ENCODE measurements at places on chromosomes 6 and 20. TPM values are rescaled to one million over a fixed set of nuclear protein-coding genes. Genes with fewer than 3 reads are reported as not detected.

DNA sequence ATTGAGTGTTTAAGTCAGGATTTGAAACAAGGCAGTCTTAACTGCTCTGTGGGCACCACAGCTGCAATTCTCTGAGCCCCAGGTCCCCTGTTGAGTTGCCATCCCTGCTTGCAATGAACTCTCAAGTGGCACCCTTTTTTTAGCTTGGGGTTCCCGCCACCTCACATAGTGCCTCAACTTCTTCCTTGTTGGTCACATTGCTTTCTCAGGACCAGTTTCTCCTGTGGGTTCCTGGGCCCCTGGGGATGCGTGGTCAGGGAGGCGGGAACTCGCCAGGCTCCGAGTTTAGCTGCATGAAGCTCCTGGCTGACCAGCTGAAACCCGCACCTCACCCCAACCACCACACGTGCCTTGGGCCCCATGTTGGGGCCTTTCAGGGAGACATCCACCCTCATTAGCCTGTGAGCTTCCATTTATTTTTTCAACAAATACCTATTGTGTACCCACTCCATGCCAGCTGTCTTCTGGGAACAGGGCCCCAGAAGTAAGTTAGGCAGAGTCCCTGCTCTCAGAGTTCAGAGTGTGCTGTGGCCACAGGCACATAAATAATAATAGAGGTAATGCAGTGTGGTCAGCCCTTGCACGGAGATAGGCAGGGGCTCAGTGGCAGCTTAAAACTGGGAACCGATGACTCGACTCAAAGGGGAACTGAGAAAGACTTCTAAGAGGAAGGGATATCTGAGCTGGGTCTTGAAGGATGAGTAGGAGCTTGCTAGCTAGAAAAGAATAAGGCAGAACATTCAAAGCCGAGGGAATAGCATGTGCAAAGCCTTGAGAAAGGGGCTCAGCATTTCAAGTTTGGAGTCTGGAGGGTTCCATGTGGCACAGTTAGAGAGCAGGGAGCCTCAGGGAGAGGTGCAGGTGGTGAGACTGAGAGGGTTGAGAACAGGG is 33.9 kb upstream of the FAM83D start:
- no peak for DNase-seq

DNA sequence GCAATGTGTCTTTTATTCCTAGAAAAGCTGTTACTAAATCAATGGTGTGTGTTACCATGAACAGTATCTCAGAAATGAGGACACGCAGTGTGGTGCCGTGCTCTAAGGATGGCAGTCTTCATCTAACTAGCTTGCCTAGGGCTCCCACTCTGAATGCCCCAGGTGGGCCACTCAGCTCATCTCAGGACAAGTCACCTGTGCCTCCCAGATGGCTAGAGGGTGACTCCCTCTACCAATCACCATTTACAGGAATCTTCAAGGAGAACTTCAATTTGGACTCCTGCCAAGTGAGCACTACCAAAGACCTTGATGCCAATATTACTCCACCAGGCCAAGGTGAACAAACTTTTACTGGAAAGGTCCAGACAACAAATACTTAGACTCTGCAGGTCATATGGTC is 202.8 kb upstream of the FOXQ1 start:
- no peak for DNase-seq

Gene CRIP3
- total RNA-seq = not detected

Gene SLPI
- 1.0 TPM for total RNA-seq

Gene LY86
- total RNA-seq = 0.73 TPM

Gene AURKA
- total RNA-seq = 17.4 TPM

Gene TRIM31
- total RNA-seq = not detected

DNA sequence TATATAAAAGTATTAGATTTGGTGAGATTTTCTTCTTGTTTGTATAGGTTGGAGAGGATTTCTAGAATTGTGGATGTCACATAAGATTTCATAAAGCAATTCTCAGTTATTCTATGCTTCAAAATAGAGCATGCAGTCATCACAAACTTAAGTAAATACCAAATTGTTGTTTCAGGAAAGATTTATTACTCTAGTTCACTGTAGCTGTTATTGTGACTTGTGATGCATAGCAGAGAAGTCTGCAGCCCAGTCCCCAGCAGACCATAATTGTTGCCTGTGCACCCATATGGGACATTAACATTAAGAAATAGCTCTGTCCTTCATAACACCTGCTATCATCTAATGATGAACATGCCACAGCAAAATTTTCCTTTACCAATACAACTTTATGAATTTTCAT is 228.0 kb upstream of the FAM83B start:
- DNase-seq = no peak

GRCh38 chr20:61166324-61166723 is 85.7 kb upstream of the CDH4 start:
- DNase-seq = no peak

DNA sequence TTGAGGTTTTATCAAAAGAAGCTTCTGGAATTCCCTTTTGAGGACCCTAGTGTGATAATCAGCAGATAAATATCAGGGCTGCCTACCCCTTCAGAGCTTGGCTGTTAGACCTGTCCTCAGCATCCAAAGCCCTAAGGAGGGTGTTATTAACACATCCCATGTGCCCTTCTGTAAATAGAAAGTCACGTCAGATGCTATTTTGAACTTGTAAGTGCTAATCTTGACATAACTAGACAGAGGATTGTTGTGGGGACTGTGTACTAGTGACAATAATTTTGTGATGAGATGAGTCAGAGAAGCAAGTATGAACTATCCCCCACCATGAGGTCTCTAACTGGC is 4.9 kb upstream of the LAMA4 start:
- DNase-seq = no peak
